DMS153 (cell line): ENCODE measurements at places on chromosomes 3 and 15.
A peak's percentile ranks its signal among the peaks of the same experiment; 100 is the strongest.

DNA sequence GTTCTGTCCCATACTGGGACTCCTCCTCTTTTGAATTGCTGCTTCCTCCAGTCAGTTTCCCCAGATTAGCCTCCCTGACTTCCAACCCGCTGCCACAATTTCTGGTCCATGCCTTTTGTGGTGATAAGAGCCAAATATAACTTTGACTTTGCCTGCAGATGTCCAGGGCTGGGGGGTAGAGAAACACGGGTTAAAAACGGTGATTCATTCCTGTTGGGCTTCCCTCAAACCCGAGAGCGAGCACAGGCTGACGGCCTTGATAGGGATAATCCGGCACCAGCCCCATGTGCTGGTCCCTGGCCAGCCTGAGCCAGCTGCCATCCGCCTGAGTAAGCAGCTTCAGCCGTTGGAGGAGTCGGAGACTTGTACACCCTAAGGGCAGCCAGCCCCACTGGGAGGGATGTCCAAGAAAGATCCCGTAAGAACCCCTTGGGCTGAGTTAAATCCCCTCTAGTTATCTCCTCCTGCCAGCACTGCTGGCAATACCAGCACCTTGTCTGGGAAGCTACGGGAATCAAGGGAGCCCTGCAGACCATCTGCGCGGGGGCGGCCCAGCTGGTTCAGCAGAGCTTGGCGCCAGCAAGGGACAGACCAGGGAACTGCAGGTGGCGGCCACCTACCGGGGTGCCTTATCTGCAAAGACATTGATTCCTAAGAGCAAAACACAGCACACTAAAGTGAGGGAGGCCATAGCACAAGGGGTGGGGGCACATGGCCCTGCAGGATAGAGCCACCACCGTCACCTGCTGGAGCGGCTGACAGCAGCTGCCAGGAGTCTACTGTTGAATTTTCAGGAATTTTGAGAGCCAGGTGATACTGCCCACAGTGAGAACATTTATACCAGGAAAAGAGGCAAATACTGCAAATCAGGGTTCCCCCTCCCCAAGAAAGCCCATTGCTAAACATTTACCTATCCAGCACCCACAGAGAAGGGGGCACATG is 18.1 kb downstream of the CSPG4 start:
- DNase-seq: peak; percentile 4

DNA sequence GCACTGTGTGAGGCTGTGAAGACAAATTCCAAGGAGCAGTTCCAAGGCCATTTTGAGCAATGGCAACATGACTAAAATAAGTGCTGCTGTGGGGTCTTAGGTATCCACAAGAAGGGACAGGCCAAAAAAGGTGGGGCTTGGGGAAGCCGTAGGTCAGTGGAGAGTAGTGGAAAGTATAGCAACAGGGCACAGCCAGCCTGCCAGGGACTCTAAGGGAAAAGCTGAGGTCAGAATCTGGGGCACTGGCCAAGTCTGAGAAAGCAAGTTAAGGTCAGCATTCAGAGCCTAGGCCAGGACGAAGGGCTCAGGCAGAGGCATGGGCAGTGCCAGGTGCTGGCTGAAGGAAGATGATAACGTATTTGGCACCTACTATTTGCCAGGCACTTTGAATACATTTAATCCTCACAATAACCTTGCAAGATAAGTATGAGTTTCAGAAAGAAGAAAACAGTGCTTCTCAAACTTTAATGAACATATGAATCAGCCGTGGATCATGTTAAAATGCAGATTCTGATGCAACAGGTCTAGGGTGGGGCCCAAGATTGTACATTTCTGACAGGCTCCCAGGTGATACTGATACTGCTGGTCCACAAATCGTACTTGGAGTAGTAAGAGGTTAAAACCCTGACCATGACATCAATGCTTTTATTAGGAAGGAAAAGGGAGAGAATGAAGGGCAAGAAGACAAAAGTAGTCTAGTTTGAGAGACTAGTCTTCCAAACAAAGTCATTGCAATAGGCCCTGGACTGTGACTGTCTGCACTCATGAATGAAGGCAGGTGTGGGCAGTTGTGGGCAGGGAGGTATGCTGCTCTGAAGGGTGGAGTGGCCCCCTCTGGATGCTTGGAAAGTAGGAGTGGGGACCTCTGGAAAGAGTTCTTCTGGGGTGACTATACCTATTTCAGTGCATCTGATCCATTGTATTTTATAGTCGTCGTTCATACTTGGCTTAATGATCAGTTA is 106.3 kb upstream of the ANKRD28 start:
- no peak for DNase-seq

GRCh38 chr3:159187232-159187631 is 385.4 kb downstream of the MFSD1 start:
- DNase-seq: no peak

DNA sequence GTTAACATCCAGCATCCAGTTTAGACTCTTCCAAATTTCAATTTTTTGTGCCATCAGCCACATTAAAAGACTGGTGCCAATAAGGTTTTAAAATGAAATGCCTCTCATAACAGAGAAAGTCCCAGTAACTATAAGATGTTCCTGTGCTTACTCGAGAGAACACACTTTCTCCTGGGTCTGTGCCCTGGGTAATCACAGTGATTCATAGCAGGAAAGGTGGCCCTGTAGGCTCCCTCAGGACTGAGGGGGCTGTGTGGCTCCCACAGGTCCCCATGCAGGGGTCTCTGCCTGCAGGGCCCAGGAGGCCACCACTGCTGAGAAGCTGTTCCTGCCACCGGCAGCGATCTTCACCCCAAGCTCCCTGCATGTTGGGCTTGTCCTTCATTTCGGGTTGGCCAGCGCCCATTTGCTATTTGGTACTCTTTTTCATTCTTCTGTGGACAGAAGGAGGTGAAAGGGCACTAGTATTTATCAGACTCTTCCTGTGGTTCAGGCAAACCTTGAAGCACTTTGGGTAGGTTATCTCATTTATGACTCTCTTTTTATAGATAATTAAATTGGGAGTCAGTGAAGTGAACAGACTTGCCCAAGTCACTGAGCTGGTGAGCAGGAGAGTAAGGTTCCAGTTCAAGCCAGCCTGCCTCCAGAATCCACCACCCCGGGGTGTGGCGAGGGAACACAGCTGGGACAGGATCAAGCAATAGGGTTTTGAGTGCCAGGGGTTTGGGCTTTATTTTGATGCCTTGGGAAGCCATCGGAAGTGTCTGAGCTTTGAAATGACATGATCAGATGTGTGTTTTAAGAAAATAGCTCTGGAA is 44.2 kb upstream of the PLXNA1 start:
- DNase-seq: no peak

DNA sequence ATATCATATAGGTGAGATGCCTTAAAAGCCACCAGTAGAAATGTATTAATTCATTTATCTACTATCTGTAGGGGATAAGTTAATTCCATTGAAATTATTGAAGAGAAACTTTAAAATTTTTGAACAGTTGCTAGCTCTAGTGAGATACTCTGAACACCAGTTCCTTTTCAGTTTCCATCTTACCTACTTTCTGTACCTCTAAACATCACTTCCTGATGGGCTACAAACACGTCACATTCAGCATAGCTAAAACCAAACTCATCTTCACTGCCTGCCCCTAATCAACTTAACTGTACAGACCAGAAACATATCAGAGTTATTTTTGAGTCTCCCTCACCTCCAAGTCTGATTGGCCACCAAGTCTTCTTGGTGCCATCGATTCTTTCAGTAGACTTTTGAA is 88.9 kb downstream of the FEZF2 start:
- no peak for DNase-seq

DNA sequence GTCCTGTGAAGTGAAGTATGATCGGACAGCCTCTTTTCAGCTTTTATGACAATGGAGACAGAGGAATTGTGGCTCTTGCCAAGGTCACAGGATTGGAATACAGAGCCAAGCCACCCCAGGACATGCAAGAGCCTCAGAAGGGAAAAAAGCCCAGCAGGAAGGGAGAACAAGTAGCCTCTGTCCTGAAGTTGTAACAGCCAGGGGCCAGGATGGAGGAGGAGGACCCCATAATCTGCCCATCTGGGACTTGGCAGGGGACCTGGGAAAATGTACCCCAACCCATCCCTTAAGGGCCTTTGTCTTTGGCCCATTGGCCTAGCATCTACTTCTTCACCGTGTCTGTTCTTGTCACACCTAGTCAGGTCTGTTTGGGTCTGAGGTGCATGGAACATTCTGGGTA is 60.4 kb upstream of the POLG start:
- no peak for DNase-seq
